Stimulated activated CD4-positive, alpha-beta T cell treated with anti-CD3 and anti-CD28 coated beads, Interleukin-15, amount 100 ng/mL, for 48 hours (primary cell): ENCODE measurements at places on chromosomes 16 and 17.

DNA sequence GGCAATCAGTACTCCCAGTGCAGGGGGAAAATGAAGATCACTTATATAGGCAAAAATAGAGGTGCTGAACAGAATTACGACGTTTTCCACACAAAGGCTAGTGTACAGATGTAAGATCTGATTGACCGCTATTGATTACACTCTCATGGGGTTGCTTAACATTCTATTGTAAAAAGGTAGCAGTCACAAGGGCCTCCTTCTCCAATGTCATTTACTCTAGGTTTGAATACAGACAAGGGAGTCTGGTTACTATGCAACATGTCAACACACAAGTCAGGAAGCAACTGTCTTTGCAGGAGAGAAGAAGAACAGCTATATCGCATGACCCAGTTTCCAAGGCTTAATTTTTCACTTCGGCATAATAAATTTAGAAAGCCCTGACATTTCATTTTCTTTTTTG lies 7.9 kb downstream of the KRT37 start:
- DNase-seq = no peak

DNA sequence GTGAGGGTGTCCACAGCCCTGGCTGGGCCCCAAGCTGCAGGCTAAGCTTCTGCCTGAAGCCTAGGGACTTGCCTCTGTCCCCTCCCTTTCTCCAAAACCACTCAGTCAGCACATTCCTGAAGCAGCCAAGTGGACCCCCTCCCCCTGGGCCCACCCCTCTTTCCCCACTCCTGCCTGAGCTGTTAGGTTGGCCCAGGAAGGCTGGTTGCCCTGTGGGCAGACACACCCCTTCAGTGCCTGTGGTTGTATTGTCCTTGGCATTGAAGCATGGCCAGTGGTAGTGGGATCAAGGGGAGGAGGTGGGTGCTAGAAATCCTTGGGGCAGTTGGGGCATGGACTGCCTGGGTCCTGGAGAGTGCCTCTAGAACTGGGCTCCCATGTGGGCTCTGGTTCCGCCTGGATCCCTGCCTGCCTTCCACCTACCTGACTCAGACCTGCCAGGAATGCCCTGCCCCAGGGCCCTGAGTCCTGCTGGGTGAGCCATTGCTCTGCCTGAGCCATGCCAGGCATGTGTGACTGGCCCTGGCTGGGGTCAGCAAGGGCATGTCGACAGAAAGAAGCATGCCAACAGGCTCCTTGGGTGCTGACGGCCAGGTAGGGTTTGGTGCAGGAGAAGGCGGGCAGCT lies 2.1 kb downstream of the TRAF4 start:
- DNase-seq = no peak

- no peak for DNase-seq
These were observed 26.9 kb downstream of the PTRH2 start for GRCh38 chr17:59680314-59680713.

DNA sequence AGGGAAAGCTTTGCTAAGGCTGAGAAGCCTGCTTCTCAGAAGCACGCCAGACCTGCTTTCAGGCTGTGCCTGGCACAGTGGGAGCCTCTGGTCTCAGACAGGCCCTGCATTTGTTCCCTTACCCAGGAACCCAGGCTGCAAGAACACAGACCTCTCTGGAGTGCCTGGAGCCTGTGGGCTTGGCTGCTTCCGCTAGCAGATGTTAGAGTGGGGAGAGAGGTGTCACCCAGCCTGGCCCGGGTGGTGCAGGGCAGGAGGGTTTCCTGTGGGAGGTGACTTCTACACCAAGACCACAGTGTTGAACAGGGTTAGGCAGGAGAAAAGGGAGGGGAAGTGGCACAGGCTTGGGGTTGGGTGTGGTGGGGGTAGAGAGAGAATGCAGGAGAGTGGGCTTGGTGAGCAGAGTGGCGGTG lies 35.8 kb upstream of the ADGRG1 start:
- peak; percentile 39 for DNase-seq

GRCh38 chr16:23334950-23335349 lies 32.8 kb downstream of the SCNN1B start:
- no peak for DNase-seq

GRCh38 chr17:72236980-72237633 lies 116.3 kb downstream of the SOX9 start:
- no peak for DNase-seq

- DNase-seq = peak; percentile 26
These were observed 73.3 kb upstream of the MTMR4 start for GRCh38 chr17:58587713-58588117.

DNA sequence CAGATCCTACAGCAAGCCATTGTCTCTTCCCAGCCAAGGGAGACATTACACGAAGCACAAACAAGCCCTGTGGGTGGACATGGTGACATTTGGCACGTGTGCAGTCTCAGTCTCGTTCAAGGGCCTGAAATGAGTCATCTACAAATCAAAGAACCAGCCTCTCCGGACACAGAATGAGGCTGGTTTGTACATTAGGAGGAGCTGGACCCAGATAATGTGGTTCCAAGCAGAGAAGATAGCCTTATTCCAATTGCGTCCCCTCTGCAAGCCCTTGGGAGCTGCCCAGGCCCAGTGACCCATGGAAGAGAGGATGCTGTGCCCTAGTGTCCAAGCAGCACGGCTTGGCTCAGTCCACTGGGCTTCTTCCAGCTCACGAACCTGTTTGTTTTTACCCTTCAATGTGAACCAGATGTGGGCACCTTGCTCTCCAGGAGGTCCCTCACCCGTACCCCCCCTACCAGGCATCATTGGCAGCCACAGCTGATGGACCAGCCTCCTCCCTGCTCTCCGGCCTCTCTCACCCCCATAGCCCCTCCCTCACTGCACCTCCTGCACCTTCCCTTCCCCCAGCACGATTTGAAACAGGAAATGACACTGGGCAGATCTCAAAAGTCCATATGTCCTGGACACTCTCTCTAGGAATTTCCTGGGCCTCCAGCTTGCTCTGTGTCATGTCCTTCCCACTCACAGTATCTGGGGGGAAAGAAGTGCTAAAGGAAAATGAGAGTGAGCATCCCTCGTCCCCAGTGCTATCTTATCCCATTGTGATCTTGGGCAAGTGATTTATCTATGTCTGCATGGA lies 26.2 kb downstream of the KPNA2 start:
- no peak for DNase-seq

DNA sequence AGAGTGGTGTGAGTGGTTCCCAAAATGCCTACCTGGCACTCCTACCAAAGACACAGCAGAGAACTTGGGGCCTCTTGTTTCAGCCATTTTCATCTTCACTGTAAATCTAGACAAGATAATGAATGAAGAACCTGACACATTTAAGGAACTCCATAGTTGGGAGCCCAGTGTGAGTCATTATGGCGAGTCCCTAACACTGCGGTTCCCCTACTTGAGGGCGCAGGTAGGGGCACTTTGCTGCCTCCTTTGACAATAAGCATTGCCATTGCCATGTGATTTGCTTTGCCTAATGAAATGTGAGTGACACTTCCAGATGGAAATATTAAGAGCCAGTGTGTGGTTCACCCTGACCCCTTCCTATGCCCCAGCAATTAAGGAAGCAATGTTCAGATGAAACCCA lies 517.6 kb downstream of the MAF start:
- DNase-seq = no peak

DNA sequence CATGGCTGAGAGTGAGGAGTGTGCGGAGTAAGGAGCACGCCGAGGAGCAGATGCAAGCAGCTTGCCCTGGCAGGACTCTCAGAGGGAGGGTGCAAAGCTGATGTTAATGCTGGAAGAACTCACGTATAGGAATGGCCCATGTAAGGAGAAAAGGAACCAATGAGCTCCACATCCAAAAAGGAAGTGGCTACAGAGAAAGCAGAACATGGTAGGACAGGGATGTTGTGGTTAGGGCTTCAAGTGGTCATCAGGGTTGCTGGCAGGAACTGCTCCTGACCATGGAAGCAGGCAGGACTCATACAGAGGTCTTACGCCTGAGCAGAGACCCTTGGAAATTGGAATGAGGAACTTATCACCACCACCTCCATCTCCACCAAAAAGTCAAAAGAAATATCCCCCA lies 5.2 kb downstream of the MYO1D start:
- DNase-seq = no peak
